Thymus (tissue), 14 donors: ENCODE measurements at places on chromosomes 3 and 15. TPM values are rescaled to one million over a fixed set of nuclear protein-coding genes. Genes with fewer than 3 reads are reported as not detected.
A peak's percentile ranks its signal among the peaks of the same experiment; 100 is the strongest.

Gene SLC7A14
- 0.05 TPM for total RNA-seq

Gene WDR76
- total RNA-seq: 24.6 TPM

Gene HYAL1
- 0.09 TPM for total RNA-seq

Gene GNB4
- total RNA-seq: 16.1 TPM

- no peak overlapping the region for H3K4me3 ChIP-seq
- H3K27ac ChIP-seq: no peak overlapping the region
- H3K4me1 ChIP-seq: peaks cover 11% of the 10 kb centered on the region
Measured at GRCh38 chr3:10119376-10119775, 3.9 kb downstream of the BRK1 start.

- H3K4me1 ChIP-seq: no peaks in the 10 kb centered on the region
- H3K27me3 ChIP-seq: no peaks in the 10 kb centered on the region
- H3K4me3 ChIP-seq: no peak overlapping the region
- no peak for DNase-seq
- no peak overlapping the region for H3K27ac ChIP-seq
Measured at GRCh38 chr15:39052323-39052705, 487.7 kb upstream of the RASGRP1 start.

DNA sequence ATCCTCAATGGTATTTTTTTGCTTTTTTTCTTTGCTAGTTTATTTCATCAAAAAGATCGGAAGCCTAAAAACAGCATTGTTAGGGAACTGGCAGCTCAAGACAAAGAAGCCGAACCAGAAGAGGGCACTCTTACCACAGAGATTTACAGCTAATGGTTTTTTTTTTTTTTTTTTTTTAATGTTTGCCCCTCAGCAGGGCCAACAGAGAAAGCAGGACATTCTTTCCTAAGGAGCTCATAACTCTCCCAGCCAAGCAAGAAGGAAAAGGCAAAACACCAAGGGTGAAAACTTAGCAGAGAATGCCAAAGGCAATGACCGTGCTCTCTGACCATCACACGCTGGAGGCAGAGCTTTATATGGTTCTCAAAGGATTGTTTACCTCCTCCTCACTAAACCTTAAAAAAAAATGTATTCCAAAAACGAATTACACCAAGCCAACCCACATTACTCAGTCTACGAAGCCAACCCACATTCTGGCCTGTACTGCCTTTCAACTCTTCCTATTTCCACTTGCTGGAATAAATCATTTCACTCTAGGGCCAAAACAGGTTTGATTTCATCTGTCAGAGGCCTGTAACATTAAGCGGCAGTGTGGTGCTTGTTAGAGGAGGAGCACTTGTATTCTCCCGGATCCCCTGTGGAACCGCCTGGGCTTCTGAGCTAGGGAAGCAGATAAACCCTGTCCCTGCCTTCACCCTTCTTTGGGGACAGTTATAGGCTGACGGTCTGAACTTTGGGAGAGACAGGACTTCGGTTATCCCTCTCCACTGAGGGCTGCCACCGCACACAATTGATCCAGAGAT is 35.6 kb upstream of the GYG1 start:
- DNase-seq: peak; percentile 32
- no peak overlapping the region for H3K4me3 ChIP-seq
- H3K36me3 ChIP-seq: no peaks in the 10 kb centered on the region
- no peak overlapping the region for H3K27ac ChIP-seq

GRCh38 chr3:148173851-148174250 is 523.9 kb upstream of the AGTR1 start:
- no peak for DNase-seq
- H3K4me3 ChIP-seq: no peak overlapping the region
- H3K4me1 ChIP-seq: no peaks in the 10 kb centered on the region
- no peaks in the 10 kb centered on the region for H3K27me3 ChIP-seq

DNA sequence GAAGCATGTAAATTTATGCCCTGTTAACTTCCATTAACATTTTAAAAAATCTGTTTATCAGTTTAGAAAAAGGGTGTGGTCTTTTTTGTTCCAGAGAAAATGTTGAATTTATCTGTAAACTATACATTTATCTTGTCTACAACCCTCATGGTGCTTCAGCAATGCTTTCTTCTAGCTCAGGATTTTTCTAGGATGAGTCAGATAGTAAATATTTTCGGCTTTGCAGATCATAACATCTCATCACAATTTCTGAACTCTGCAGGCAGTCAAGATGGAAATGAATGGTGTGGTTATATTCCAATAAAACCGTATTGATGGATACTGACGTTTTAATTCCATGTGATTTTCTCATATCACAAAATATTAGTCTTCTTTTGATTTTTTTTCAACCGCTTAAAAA is 70.5 kb upstream of the FOXB1 start:
- no peak overlapping the region for H3K27ac ChIP-seq
- no peaks in the 10 kb centered on the region for H3K27me3 ChIP-seq
- no peaks in the 10 kb centered on the region for H3K36me3 ChIP-seq
- DNase-seq: no peak

DNA sequence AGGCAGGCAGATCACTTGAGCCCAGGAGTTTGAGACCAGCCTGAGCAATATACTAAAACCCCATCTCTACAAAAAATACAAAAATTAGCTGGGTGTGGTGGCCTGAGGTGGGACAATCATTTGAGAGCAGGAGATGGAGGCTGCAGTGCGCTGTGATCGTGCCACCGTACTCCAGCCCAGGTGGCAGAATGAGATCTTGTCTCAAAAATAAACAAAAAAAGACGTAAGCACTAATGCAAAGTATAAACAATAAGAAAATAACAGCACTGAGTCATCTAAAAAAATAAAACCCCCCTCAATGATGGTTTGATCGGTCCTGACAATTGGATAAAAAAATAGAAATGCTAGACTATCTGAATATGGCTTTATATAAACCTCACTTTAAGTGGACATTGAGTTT is 3.6 kb downstream of the PPP1R2 start:
- no peak overlapping the region for H3K27ac ChIP-seq
- H3K27me3 ChIP-seq: no peaks in the 10 kb centered on the region

GRCh38 chr3:187025656-187026316 is 95.5 kb downstream of the ST6GAL1 start:
- H3K36me3 ChIP-seq: no peaks in the 10 kb centered on the region
- H3K27me3 ChIP-seq: no peaks in the 10 kb centered on the region
- H3K4me3 ChIP-seq: peak overlapping the region; percentile 53
- peak overlapping the region; percentile 89 for H3K27ac ChIP-seq
- no peak for DNase-seq

DNA sequence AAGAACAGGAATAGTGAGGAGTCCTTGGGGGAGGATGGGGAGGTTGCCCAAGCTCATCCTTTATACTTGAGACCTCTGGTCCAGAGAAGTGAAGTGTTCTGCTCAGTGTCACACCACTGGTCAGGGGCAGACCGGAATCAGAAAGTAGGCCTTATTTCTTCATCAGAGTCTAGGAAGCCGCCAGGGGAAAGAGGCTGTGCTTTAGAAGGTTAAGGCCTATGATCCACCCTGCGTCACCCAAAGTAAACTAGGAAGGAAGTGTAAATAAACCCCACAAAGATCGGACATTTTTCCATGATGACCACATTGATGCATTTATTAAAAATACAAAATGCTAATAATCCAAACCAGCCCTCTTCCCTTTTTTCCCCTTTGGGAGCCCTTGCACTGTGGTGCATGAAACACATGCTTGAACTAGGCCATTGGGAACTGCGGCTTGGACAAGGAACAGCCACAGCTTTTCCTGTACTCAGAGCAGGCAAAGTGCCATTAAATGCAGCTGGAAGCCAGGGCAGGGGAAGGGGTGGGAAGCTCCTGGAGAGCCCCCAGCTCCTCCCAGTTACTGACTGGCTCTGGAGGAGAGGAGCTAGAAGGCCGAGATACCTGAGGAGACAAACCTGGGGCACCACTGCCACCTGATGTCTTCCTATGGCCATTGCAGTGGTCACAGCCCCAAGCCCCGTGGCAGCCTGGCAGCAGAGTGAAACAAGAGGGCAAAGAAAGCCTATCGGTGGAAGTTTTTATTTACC is 37.0 kb downstream of the CDC25A start:
- H3K36me3 ChIP-seq: peaks cover 4% of the 10 kb centered on the region
- no peaks in the 10 kb centered on the region for H3K4me1 ChIP-seq
- DNase-seq: peak; percentile 35
- H3K4me3 ChIP-seq: no peak overlapping the region
- no peak overlapping the region for H3K27ac ChIP-seq
- no peaks in the 10 kb centered on the region for H3K27me3 ChIP-seq

- H3K27me3 ChIP-seq: peaks cover 2% of the 10 kb centered on the region
- H3K4me3 ChIP-seq: no peak overlapping the region
- no peak overlapping the region for H3K27ac ChIP-seq
- no peaks in the 10 kb centered on the region for H3K4me1 ChIP-seq
- no peaks in the 10 kb centered on the region for H3K36me3 ChIP-seq
Measured at GRCh38 chr3:193863657-193864357, 270.8 kb downstream of the OPA1 start.

GRCh38 chr3:43323541-43323940 is 37.2 kb downstream of the SNRK start:
- no peaks in the 10 kb centered on the region for H3K27me3 ChIP-seq
- H3K4me1 ChIP-seq: peaks cover 19% of the 10 kb centered on the region
- H3K36me3 ChIP-seq: peaks cover 8% of the 10 kb centered on the region
- no peak overlapping the region for H3K4me3 ChIP-seq
- H3K27ac ChIP-seq: no peak overlapping the region
- DNase-seq: no peak

DNA sequence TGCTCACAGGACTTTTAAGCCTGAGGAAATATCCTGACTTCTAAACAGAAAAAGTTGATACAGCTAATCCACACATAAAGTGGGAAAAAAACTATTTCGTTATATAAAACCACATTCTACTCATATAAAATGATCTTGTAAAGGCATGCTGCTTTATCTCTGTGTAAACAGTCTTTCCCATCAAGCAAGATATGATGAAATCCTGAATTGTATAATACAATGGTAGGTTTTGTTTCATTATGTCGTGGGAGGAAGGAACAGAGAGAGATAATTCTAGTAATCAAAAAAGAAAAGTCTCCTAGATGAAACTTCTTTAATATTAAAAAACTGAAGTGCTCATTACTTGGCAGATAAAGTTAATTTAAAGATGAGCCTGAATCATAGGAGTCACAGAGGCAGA is 92.6 kb upstream of the SNTN start:
- no peaks in the 10 kb centered on the region for H3K27me3 ChIP-seq
- H3K4me1 ChIP-seq: no peaks in the 10 kb centered on the region
- H3K27ac ChIP-seq: no peak overlapping the region
- DNase-seq: no peak
- no peaks in the 10 kb centered on the region for H3K36me3 ChIP-seq
- H3K4me3 ChIP-seq: no peak overlapping the region
